LHCN-M2 (cell line): ENCODE measurements at places on chromosomes 6 and 20. TPM values are rescaled to one million over a fixed set of nuclear protein-coding genes. Genes with fewer than 3 reads are reported as not detected.

DNA sequence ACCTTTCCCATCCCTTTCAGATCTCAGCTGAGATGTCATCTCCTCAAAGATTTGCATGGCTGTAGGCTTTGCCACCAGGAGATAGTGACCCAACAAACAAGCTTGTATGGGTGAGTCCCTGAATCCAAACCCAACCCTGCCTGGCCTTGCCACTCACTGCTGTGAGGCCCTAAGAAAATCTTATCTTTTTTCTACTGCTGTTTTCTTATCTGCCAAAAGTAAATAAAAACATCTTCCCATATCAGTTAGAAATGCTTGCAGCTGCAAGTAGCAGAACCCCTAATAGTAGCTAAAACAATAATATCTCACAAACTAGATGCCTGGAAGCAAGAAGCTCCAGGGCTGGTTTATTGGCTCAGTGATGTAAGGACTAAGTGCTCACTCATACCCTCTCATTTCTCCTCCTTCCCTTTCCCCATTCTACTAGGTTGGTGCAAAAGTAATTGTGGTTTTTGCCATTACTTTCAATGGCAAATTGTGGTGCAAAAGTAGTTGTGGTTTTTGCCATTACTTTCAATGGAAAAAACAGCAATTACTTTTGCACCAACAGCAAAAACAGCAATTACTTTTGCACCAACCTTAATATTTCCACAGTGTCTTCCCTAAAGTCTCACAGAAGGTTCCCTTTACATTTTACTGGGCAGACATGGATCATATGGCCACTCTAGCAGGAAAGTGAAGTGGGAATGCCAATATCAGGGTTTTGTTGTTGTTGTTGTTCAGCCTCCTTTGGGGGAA is 56.7 kb upstream of the PSMF1 start:
- DNase-seq = no peak

ZC3H12D gene
- total RNA-seq = 0.06 TPM in 1 of 2 replicates, not detected in the other

TP53INP2 gene
- 2.2 and 3.9 TPM in 2 replicates for total RNA-seq

- no peak for DNase-seq
Measured at GRCh38 chr6:128754658-128755256, 128.2 kb upstream of the LAMA2 start.

DNA sequence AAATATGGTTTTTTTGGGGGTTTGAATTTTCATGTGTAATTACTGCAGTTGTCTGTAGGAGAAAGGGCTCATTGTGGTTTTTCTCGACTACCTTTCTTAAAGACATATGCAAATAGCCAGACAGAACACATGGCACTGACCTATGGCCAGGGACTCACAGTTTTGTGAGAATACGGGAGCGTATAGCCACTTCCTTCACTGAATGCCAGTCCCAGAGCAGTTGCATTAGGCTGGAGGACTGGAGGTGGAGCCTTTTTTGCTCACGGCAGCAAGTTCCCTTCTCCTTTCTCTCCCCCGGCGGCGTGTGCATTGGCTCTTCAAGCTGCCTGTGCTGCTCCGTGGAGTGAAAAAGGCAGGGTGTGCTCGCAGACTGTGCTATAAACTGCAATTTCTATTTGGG is 114.9 kb downstream of the AKAP7 start:
- peak; percentile 66 for DNase-seq

DNA sequence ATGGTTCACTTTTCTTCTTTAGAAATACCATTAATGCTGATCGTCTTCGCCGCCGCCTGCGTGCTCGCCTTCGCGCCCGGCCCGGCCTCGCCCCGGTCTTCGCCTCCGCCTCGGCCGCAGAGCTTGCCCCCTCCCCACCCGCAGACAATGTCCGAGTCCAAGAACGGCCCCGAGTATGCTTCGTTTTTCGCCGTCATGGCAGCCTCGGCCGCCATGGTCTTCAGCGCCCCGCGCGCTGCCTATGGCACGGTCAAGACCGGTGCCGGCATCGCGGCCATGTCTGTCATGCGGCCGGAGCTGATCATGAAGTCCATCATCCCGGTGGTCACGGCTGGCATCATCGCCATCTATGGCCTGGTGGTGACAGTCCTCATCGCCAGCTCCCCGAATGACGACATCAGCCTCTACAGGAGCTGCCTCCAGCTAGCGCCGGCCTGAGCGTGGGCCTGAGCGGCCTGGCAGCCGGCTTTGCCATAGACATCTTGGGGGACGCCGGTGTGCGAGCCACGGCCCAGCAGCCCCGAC is 4.8 kb upstream of the PRPH2 start:
- DNase-seq = no peak

GRCh38 chr6:129329678-129330077 is 380.3 kb downstream of the ARHGAP18 start:
- DNase-seq = no peak

HSD17B8 gene
- 7.9 and 9.1 TPM in 2 replicates for total RNA-seq

MAFB gene
- total RNA-seq = 0.06 TPM in 1 of 2 replicates, not detected in the other

DNA sequence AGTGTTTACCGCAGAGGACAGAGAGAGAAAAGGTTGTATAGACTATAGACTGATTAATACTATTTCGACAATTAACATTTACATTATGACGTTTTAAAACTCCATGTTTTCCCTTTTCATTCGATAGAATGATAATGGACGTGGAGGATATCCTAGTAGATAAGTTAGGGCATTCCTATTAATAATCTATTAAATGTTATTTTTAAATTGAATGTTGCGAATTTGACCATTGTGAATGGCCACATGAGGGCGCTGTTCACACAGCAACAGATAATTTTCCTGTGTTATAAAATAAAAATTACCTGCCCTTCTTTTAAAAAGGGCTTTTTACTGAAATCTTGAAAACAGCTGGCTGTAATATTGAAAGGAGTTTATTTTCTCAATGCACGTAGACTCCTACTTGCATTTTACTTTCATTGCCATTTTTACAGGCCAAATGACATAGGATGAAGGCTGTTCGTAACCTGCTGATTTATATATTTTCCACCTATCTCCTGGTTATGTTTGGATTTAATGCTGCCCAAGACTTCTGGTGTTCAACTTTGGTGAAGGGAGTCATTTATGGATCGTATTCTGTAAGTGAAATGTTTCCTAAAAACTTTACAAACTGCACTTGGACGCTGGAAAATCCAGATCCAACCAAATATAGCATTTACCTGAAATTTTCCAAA is 3.3 kb downstream of the ADGRB3 start:
- DNase-seq = peak; percentile 19

MEI4 gene
- total RNA-seq = not detected in 2 replicates

DNA sequence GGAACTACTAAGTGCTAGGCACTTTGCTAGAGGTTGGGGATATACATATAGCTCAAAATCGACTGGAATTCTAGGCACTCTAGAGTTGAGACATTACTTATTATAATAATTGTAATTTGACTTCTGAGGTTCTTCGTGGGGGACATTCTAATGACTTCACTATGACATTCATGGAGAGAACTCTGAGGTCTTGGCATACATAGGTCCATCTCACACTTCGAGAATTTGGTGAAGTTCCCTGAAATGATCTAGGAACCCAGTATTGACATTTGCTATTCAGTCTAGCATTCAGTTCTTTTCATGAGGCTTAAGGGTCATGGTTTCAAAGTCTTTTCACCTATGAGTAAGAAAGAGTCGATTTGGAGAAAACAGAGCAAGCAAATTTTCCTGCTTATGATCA is 446.6 kb upstream of the JAG1 start:
- no peak for DNase-seq

- DNase-seq = no peak
Measured at GRCh38 chr6:126513198-126513597, 173.3 kb downstream of the CENPW start.

HDGFL1 gene
- not detected in 2 replicates for total RNA-seq

- DNase-seq = no peak
Measured at GRCh38 chr6:130933712-130934200, 106.5 kb downstream of the SMLR1 start.

GRCh38 chr6:65191471-65191870 is 515.6 kb downstream of the EYS start:
- no peak for DNase-seq

CST2 gene
- not detected in 2 replicates for total RNA-seq

TFB1M gene
- 21.2 and 21.7 TPM in 2 replicates for total RNA-seq

TFAP2B gene
- total RNA-seq = not detected in 2 replicates

DNA sequence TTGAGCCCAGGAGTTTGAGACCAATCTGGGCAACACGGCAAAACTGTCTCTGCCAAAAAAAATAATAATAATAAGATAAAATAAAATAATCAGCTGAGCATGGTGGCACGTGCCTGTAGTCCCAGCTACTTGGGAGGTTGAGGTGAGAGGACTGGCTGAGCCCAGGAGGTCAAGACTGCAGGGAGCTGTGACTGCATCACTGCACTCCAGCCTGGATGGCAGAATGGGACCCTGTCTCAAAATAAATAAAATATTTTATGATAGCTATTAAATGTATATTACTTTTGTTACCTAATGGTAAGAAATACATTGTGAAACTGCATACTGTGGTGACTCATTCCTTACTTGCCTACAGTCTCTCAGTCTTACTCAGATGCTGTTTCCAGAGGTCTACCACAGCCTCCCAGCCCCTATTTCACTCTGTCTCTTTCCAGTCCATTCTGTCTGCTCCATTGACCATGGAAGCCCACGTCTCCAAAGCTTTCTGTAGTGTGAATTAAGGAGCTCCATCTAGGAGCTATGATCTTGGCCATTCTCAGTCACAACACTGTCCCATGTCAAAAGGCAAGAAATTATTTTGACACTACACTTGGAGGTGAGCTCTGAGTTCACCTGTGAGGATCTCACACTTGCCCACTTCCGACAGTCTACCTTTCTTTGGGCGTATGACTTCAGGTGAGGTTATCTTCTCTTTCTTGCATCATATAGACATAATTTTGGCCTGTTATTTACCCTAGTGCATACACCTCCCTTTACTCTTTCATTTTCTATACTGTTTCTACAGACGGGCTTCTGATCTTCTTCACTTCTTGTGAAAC is 22.4 kb upstream of the SNX9 start:
- peak; percentile 50 for DNase-seq

- DNase-seq = no peak
Measured at GRCh38 chr6:62721408-62721807, 435.4 kb upstream of the KHDRBS2 start.

DNA sequence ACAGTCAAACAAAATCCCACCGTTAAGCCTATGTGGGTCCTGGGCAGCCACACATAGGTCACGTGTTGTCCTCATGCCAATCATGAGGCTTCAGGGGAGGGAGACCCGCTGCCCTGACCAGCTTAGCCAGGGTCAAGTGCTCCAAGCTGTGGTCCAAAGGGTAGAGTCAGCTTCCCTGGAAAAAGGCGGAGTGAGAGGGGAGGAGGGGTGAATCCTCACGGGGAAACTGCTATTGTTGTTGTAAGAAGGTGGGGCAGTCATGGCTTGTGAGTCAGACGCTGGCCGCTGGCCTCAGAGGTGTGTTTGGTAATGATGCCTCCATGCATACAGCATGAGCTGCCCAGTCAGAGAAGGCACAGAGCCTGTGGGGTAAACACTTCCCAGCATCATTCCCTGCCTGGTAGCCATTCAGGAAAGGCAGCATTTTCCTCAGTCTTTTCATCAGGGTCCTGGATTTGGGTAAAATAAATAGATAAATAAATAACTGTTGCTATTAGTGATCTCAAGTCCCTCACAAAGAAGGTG is 8.7 kb downstream of the CST3 start:
- DNase-seq = peak; percentile 89

MAP7 gene
- 0.06 TPM in 2 replicates for total RNA-seq

DNA sequence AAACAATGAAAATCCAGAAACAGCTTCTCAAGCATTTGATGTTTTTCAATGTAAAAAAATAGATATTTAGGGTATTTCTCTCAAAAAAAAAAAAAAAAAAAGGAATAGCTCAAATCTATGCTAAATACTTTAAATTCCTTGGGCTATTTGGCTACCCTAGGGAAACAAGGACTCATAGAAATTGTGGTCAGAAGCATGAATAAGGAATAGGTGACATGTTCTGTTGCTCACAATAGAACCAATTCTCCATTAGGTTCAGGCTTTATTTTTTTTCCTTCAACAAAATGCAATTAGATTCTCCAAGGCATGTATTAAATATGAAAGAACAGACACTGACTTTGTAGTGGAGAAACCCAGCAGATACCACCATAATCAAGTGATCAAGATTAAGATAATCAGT is 904.3 kb upstream of the FLRT3 start:
- DNase-seq = no peak

DNA sequence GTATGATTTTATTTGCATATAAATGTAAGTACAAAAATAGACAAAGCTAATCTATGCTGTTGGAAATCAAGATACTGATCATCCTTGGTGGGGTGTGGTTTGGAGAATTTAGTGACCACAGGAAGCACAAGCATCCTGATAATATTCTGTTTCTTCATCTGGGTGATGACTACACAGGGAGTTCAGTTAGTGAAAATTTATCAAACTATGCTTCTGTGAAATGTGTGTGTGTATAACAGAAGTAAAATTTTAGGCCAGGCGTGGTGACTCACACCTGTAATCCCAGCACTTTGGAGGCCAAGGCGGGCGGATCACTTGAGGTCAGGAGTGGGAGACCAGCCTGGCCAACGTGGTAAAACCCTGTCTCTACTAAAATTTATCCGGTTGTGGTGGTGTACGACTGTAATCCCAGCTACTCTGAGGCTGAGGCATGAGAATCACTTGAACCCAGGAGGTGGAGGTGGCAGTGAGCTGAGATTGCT is 20.6 kb downstream of the ENPP3 start:
- peak; percentile 62 for DNase-seq

RPP21 gene
- 45.2 and 53.9 TPM in 2 replicates for total RNA-seq

GRCh38 chr6:17706580-17707370 is at the start of gene NUP153:
Gene NUP153, minus strand, starts transcription at chr6:17706925. Its CDS starts 538 bp downstream, at chr6:17706387.
- peak; percentile 98 for DNase-seq

DNA sequence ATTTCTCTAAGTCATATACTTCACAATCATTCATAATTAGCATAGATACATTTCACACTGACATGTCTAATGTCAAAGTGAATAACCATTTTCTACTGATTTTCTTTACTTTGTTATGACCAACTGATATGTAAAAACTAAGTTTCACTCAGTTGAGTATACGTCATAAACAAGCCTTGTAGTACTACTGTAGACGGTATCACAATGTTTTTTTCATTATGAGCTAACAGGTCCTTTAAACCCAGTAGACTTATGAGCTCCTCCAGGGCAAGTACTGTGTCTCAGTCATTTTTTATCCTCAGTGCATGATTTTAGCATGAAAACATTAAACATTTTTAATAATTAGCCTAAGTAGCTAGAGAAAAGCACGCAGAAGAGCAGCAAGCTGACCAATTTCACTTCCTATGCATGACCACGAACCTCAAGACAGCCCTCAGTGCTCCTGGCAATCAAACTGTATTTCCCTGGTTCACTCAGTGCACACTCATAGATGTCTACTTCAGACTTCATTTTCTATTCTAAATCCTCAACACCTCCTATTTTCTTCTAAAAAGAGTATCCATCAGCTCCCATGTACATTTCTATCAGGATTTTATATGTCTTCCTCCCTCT is 32.0 kb upstream of the TFAP2D start:
- DNase-seq = no peak

DNA sequence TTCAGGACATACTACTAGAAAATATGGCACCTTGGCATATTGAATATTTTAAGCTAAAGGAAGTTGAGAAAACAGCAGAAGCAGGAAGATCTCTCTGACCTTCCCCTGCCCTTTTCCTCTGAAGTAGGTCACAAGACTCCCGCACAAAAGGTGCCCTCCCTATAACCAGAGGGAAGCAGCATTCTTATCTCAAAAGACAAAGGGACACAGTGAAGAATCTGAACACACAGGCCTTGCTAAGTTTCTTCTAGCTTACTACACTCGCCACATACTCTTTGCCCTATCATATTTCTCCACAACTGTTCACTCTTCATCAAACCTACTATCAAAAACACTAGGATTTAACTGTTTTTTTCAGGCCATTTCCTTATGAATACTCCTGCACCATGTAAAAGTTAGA is 151.2 kb downstream of the ELOVL4 start:
- no peak for DNase-seq

GNAS-AS1 gene
- total RNA-seq = 0.11 TPM in 1 of 2 replicates, not detected in the other
